ENCODE measurements at places on chromosomes 6 and 20.
A peak's percentile ranks its signal among the peaks of the same experiment; 100 is the strongest.

DNA sequence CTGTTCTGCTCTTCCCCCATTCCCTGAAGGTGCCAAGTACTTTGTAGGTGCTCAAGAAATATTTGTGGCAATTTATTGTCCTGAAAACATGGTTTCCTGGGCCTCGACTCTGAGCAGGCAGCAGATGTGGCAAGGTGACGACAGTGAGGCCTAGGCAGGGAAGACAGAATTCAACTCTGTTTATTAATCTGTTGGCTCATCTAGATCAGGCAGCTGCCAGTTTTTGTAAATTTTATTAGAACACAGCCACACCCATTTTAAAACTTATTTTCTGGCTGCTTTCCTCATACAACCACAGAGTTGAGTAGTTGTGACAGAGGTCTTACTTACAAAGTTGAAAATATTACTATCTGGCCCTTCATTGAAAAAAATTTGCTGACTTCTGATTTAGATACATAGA, 24.5 kb downstream of the MAPK14 start:
- DNase-seq, result no peak

DNA sequence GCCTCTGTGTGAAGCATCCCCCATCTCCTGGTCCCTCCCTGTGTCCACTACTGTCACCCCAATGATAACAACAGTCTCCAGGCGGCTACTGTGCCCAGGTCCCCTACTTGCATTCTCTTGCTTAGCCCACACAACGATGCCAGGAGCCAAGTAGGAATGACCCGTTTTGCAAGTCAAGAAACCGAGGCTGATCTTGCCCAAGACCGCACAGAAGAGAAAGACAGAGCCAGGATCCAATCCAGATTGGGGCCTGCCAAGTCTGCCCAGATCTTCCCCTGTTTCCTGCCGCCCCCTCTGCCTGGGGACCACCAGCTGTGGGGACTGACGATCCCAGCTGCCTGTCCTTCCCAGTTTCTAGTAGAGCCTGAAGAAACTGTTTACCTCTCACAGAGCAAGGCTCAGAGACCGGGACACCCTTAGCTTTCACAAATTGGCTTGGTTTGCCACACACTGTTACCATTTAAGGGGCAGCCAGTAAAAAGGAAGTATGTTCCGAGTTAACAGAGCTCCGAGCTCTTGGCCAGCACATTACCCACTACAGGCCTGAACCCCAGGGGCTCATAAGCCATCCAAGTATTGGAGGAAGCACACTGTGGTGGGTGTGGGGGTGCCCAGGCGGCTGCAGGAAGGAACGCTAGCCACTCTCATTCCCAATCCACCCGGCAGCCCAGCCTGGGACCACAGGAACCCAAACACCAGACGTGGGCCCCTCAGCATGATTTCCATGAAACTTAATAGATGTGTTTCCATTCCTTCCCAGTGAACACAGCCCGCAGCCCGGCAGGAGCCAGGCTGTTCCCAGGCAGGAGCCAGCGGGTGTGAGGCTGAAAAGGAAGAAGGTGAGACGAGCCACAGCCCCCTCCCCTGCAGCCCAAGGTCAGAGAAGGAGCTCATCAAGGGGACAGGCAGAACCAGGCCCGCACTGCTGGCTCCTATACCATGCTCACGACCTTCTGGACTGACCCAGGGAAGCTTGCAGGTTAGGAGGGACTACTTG, 7.9 kb downstream of the KIAA1755 start:
- DNase-seq, result no peak

GRCh38 chr6:127547215-127547614, 28.1 kb upstream of the MTCL3 start:
- DNase-seq, result no peak

DNA sequence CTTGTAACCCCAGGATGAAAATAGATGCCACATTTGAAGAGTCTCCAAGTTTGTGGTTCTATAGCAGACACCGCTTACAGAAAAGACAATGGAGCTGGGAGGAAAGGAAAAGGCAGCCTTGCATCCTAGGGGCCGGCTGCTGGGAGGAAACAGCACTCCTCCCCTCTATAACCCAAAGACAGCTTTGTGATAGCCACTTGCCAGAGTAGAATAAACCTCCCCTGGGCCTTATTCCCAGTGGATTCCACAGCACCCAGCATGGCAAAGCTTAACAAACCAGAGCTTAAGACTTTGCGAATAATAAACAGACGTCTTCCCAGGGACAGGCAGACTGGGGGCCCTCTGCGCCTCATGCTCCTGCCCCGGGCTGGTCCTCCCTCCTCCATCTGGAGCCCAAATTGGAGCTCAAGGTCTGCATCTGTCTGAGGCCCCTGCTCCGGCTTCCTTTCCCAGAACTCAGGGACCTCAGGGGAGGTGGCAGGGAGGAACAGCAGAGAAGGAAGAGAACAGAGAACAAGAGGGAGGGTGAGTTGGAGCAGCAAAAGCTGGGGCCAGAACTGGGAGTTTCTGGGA, 8.8 kb upstream of the TAF8 start:
- no peak for DNase-seq

DNA sequence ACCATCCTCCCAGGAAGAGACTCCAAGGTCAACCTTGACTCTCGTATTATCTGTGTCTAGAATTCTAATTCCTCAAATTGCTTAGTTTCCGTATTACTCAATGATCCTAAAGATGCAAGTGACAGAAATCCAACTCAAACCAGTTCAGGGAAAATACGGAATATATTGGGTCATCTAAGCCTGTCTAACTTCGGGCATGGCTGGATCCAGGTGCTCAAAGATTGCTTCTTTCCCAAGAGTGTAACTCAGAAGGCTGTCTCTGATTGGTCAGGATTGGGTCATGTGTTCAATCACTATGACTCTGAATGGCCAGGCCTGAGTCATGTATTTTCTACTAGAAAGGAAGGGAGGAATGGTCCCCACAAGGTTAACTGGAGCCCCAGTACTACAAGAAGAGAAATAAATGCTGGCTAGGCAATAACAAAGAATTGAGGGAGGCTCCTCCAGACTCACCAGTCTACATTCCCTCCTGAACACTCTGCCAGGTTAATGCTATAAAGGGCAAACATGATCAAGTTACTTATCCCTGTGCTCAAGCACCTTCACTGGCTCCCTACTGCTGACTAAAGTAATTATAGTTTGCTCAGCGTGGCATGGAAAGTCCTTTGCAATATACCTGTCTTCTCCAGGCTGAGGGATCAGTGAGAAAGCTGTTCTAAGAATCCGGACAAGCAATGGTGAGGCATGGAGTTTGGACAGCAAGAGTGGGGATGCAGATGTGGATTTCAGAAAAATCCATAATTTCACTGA, 15.4 kb upstream of the PREX1 start:
- no peak for DNase-seq

GRCh38 chr6:143176090-143177021, 115.7 kb downstream of the AIG1 start:
- DNase-seq, result no peak

GRCh38 chr6:28864326-28864923, 59.4 kb downstream of the TRIM27 start:
- no peak for DNase-seq

GRCh38 chr6:131456565-131456964, 116.5 kb upstream of the ARG1 start:
- DNase-seq, result no peak

DNA sequence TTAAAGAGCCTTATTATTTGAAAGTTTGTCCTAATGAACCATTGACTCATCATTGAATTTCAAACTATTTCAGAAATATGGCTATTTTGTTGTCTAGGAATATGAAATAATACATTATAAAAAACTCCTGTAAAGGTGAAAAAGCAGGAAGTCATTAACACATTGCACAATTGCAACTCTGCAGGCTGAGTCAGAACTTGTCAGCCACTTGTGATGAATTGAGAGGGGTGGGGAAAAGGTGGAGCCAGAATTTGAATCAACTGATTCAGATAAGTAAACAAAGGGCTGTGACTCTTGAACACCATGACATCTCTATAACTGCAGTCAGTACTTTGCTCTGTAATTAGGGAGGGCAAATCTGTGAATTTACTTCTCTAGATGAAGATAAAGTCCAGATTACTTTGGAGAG, 6.0 kb downstream of the C6orf141 start:
- no peak for DNase-seq

DNA sequence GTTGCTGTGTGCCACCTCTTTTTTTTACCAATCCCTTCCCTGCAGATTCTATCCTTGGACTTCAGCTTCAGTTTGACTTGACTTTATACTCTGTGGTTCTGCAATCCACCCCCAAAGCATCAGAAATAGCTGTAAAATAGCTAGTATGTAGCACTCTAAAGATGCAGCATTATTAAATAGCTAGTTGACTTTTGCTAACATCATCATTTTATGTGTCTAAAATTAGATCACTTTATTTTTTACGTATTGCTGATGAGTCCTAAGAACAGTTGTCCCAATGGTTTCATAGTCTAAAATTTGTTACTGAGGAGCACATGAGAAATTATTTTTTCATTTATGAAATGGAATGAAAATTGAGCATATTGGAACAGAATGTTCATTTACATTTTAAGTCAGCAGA, 138.2 kb downstream of the NKAIN2 start:
- no peak for DNase-seq

GRCh38 chr6:151805286-151805840, 2.1 kb upstream of the ESR1 start:
- DNase-seq, result no peak

- DNase-seq, result no peak
These were observed 17.7 kb downstream of the RIPOR3 start for GRCh38 chr20:50673466-50674137.

DNA sequence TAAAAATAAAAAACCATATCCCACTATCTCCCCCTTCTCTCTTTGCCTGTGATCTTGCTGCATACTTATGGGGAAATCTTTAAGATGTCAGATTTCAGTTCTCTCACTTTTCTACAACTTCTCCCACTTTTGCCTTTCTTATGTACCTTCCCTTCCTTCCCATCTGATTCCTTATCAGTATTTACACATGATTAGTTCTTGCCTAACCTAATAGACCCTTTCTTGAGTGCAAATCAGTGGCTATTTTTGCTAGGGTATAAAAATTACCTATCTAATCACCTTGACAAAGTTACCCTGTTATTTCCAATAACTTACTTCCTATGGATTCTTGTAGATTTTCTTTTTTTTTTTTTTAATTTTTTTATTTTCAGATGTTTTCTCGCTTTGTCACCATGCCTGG, 75.7 kb downstream of the PTPRA start:
- no peak for DNase-seq

DNA sequence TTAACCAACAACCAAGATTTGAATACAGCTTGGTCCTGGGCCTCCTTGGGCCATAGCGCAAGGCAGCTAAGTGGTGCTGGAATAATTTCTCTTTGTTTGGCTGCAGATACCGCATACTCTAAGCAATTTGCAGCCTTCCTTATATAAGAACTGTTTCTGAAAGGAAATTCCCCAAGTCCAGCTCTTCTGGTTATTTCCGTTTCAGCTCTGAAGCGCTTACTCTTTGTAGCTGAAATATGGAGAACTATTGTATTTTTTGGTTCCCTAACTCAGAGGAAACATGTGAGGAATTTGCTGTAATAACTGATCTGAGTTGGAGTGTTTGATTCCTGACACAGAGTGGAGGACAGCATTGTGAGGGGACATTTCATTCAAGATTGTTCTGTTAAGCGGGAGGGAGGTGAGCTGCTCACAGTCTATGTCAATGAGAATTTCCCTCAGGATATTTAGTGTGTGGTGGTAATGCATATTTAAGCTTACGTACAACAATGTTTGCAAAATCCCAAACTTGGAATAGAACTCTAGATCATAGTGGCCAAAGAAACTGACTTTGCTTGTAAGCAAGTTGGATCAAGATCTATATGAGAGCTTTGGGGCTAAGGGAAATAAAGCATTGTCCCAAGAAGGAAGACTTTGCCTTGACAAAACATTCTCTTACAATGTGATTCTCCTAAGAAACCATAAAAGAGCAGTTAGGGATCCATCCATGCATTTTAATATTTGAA, 576.6 kb upstream of the FLRT3 start:
- no peak for DNase-seq

- peak; percentile 55 for DNase-seq
These were observed 45.1 kb downstream of the SRC start for GRCh38 chr20:37390891-37391525.

DNA sequence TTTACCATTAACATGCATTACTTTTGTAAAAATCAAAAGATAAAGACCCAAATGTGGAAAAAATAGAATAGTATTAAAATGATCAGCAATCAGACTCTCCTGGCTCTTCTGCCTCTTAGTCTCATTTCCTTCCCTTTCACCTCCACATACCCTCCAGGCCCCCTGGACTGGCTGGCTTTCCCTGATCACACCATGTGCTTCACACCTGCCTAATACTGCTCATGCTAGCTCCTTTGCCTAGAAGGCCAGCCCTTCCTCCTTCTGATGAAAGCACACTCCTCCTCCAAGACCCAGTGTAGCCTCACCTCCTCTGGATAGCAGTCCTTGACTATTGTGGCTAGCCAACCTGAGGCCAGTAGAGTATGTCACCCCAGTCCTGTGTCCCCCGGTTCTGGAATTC, 182.0 kb upstream of the HEY2 start:
- no peak for DNase-seq

- no peak for DNase-seq
These were observed 174.4 kb downstream of the BCAS1 start for GRCh38 chr20:53896041-53896440.

- no peak for DNase-seq
These were observed 313.5 kb downstream of the SLC35F1 start for GRCh38 chr6:118220429-118221128.

GRCh38 chr6:99305021-99305554, 44.4 kb downstream of the FAXC start:
- no peak for DNase-seq

GRCh38 chr20:4195499-4195898, 180.1 kb upstream of the RNF24 start:
- no peak for DNase-seq

- no peak for DNase-seq
These were observed 39.1 kb downstream of the TMX4 start for GRCh38 chr20:7980332-7981046.

- DNase-seq, result no peak
These were observed 10.1 kb upstream of the SIRPD start for GRCh38 chr20:1567392-1568162.

DNA sequence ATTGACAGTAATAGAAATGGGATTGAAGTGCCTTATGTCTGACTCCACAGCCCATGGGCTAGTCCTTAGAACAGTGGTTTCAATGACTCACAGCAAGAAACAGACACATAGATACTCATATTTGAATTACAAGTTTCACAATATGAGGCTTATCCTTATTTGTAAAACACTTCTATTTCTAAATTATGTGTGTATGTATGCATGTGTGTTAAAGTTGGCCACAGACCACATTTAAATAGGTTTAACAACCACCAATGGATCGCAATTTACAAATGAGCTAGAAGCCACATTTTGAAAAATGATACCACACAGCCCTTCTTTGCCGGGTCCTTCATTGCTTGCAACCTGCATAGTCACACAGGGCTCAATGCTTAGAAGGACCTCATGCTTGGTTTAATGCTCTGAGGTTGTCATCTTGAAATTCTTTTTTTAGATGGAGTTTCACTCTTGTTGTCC, 157.8 kb upstream of the PREP start:
- DNase-seq, result no peak

GRCh38 chr20:17226410-17227218, at the start of gene PCSK2:
Gene PCSK2, plus strand, starts transcription at chr20:17227040. Its CDS starts 266 bp downstream, at chr20:17227306.
- no peak for DNase-seq

DNA sequence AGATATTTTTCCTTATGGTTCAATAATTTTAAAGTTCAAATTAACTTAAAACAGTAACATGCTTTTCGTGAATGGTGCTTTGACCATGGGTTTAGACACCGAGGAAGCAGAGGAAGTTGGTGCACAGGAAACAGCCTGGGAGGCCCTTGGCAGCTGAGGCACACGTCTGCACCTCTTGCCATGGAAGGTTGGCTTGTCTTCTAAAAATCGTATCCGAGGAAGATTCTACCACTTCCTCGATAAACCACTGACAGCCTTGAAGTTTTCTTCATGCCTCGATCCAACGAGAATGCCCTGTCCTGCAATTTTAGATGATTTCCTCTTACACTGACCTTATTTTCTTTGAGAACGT, 12.2 kb downstream of the DLL1 start:
- no peak for DNase-seq
